ENCODE measurements at places on chromosomes 3 and 15.

DNA sequence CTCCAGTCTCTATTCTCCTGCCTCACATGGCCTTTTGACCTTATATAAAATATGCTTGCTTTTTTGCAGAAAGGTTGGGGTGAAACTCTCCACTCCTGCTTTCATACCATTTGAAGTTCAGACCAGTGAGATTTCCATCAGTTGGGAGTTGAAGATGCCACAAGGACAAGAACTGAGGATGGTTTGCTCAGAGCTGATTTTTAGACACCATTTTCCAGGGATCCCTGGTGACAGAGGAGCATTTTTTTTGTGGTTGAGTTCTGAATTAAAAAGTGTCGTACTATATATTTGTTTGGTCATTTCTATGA is 8.8 kb upstream of the TM4SF1 start:
- DNase-seq: no peak

DNA sequence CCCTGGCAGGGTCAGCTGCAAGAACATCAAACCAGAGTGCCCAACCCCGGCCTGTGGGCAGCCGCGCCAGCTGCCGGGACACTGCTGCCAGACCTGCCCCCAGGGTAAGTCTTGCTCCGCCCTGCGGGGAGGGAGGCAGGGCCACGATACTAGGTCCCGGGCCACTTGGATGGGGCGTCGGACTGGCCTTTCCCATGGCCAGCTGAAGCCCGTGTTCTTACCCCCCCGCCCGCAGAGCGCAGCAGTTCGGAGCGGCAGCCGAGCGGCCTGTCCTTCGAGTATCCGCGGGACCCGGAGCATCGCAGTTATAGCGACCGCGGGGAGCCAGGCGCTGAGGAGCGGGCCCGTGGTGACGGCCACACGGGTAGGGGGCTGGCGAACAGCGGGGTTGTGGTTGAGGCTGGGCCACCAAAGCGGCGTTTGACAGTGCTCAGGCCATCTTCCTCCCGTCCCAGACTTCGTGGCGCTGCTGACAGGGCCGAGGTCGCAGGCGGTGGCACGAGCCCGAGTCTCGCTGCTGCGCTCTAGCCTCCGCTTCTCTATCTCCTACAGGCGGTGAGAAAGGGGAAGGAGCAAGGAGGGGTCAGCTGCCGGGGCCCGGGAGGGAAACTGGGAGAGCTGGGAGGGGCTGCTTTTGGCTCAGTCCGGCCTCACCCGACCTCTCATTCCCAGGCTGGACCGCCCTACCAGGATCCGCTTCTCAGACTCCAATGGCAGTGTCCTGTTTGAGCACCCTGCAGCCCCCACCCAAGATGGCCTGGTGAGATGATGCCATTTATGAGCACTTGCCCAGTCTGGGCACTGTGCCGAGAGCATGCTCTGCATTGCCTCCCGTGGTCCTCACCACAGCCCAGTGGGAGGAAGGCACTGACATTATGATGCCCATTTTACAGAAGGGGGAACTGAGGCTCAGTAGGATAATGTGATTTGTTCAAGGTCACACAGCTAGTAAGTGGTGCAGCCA is 1.7 kb downstream of the CHRD start:
- no peak for DNase-seq

DNA sequence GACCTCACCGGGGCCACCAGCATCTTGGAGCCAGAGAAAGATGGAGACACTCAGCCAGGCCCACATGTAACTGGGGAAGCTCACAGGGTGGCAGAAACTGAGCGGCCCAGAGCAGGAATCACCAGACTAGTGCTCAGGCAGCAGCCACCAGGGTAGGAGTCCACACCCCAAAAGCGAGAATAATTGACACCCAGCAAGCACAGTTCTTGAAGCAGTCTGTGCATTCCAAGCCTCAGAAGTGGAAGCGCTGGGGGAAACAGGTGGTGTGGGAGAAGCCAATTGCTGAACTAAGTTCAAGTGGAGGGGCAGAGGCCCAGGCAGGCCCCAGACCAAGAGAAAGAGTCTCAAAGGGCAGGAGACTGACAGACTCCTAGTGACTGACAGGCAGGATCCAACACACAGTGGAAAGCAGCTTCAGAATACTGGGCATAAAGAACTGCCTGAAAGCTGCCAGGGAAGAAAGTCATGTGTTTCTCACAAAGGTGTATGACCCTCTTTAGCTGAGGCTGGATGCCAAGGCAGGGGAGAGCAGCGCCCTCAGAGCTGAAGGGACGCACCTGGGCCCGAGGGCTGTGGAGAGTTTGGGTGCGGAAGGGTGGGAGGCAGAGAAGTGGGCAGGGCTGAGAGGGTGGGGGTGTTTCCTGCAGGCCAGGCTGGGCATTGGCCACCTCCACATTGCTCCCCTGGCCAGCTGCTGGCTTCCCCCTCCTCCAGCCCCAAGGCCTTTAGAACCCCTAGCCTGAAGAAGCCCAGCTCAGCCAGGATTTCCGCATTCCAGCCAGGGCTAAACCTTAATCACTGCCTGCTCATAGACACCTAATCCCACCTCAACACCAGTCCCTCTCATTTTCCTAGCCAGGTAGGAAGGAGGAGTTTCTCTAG is 7.7 kb downstream of the NT5DC2 start:
- no peak for DNase-seq

GRCh38 chr3:38454884-38455638 is 1.4 kb downstream of the ACVR2B start:
- DNase-seq: peak; percentile 60

GRCh38 chr15:101029971-101030661 is 111.0 kb downstream of the LRRK1 start:
- no peak for DNase-seq

DNA sequence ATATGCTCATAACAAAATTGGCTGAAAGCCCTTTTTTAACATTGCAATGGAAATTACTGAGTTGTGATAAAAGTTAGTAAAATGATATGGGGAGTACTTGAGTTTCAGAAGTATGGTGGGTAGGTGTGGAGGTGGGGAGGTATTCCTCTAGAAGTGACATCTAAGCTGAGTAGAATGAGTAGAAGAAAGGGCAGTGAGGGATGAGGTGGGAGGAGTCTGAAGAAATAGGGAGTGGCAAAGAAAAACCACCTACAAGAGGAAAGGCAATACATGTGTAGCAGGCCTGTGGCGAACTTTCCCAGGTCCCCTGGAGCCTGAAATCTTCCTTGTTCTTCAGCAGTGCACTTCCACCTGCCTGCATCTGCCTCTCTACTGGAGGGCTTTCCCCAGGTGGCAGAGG is 52.8 kb upstream of the DIPK2A start:
- no peak for DNase-seq

GRCh38 chr3:36428445-36428844 is 48.1 kb downstream of the STAC start:
- no peak for DNase-seq

- no peak for DNase-seq
Observed at GRCh38 chr3:155908086-155908485, 37.6 kb downstream of the GMPS start.

- DNase-seq: no peak
Observed at GRCh38 chr3:155991212-155991611, 120.8 kb downstream of the GMPS start.

DNA sequence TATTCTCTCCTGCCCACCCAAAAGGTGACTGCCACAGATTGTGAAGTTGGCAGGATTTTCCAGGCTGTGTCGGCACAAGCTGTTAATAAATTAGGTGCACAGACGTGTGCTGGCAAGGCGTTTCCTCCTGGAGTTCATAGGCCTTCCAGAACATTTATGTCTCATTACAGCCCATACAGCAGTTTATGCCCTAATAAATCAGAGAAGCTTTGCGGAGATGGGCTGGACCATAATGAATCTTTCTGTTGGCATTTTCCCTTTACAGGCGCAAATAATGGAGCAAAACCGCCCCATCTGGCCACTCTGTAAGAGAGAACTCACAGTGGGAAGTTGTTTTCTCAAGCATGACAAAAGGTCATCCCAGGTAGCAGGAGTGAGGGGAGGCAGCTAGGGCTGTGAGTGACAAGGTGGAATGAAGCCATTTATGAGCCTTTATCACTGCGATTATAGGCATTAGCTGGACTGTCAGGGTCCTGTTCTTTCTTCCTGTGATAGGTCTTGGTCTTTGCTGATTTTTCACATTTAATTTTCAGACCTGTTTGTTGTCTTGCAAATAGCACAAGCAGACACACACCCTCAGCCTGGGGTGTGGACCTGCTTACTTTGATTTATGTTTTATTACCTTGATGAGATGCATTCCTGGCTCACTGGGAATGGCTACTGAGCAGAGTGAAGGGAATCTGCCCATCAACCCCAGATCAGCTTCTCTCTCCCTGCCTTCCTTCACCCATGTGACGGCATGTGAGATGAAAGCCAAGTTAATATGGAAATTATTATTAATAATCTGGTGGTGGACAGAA is 257.5 kb downstream of the LRTM1 start:
- no peak for DNase-seq

DNA sequence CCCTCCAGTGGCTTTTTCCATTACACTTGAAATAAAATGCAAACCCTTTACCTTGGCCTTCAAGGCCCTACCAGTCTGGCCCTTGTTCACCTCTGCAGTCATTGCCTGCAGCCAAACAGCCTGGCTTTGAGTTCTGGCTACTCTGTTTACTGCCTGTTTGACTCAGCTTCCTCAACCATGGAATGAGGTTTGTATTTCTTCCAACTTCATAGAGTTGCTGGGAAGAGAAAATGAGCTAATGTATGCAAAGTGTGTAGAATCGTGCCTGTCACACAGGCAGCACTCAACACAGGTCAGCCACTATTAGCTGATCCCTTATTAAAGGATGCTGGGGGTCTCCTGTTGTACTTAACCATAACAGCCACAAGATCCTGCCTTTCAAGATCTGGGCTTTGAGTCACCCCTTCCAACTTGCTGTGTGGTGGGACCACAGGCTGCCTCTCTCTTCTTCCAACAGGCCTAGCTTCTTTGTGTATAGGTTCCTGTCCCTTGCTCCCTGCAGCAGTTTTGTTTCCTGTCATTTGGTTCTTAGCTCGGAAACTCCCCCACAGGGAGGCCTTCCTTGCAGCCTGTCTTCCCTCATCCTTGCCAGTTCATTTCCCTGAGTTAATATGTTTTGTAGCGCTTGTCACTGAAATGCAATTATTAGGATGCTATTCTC is 6.4 kb downstream of the MED12L start:
- DNase-seq: no peak

GRCh38 chr3:131796111-131796510 is 238.7 kb downstream of the CPNE4 start:
- DNase-seq: no peak

DNA sequence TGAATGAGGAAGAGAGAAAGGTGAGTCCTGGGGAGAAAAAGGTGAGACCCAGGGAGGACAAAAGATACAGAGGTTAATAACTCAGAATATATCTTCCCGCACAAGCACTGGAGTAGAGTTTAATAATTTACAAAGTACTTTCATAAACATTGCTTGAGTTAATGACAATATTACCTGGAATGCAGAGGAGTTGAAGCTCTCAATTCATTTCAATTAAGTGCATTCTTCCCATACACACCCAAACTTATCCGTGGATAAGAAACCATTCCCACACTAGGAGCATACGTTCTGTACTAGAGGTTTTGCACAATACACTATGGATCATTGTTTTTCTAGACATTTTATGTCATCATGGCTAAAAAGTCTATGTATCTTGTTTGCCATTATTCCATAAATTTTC is 23.3 kb upstream of the KNG1 start:
- DNase-seq: no peak

GRCh38 chr3:66816090-66816761 is 181.9 kb upstream of the KBTBD8 start:
- DNase-seq: no peak

DNA sequence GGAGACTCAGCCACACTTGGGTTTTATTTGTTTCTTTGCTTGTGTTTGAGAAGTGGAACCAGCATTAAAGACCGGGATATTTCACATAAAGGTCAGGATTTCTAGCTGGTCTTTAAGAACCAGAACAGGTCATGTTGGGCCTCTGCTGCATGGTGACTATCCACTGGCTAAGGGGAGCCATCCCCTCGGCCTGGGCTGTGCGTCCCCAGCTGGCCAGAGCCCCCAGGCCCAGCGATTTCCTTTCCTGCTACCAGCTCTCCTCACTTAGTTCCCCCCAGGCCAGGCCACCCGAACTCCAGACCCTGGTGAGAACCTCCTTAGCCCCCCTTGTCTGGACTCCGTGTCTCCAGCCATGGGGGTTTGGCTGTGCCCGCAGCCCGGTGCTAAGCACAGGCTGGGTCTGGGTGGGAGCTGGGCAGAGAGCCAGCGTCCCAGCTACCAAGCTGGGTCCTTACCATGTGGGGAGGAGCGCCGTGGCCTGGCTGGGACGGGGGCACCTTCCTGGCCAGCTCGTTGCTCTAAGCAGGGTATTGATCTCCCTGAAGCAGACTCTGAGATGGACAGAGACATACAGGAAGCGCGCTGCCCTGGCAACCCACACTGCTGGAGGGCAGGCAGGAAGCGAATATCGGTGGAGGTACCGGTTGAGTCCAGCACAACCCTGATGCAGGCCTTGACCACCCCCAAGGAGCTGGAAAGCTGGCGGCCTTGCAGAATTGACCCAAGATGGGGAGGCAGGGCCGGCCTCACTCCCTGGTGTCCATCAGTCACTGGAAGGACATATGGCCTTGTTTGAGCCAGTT is 49.4 kb downstream of the KLF15 start:
- no peak for DNase-seq

DNA sequence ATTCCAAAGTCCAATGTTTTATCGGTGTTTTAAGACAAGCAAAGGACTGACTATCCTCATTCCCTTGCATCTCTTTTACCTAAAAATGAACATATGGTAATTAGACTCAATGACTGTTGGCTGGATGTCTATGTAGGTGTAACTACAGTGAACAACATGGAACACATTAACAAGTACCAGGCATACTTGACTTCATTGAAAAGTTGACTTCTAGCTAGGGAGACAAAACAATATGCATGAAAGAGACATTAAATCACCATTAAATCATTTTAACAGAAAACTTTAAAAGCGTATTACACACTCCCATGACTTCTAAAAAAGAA is 34.3 kb upstream of the ANPEP start:
- no peak for DNase-seq

- no peak for DNase-seq
Observed at GRCh38 chr15:57165992-57166391, 210.3 kb upstream of the CGNL1 start.

- DNase-seq: no peak
Observed at GRCh38 chr15:98812716-98813446, 164.5 kb downstream of the IGF1R start.

GRCh38 chr15:79811406-79812405 is 85.1 kb downstream of the MTHFS start:
- DNase-seq: no peak

- DNase-seq: no peak
Observed at GRCh38 chr3:102415553-102415952, 19.3 kb upstream of the ZPLD1 start.

- no peak for DNase-seq
Observed at GRCh38 chr3:192122832-192123594, 604.3 kb downstream of the FGF12 start.

GRCh38 chr3:111610612-111611054 is 15.5 kb upstream of the ZBED2 start:
- DNase-seq: no peak

GRCh38 chr3:59654480-59655417 is 604.9 kb upstream of the CFAP20DC start:
- no peak for DNase-seq

- DNase-seq: no peak
Observed at GRCh38 chr3:11250902-11251806, 21.0 kb upstream of the ATG7 start.

- no peak for DNase-seq
Observed at GRCh38 chr3:50166620-50167019, 11.5 kb downstream of the SEMA3F start.

All from anterior cingulate cortex (tissue), 58 donors.